ENCODE measurements at places on chromosomes 7 and 10.

GRCh38 chr7:30466266-30466665, 12.3 kb downstream of the NOD1 start:
- no peak for DNase-seq

GRCh38 chr10:13152296-13152695, 9.1 kb upstream of the MCM10 start:
- no peak for DNase-seq

- no peak for DNase-seq
These were observed 33.0 kb upstream of the PLXNA4 start for GRCh38 chr7:132609222-132609621.

GRCh38 chr10:101330631-101331225, 23.2 kb upstream of the BTRC start:
- DNase-seq = no peak

- no peak for DNase-seq
These were observed 615 bp downstream of the THAP5 start for GRCh38 chr7:108568801-108569380.

DNA sequence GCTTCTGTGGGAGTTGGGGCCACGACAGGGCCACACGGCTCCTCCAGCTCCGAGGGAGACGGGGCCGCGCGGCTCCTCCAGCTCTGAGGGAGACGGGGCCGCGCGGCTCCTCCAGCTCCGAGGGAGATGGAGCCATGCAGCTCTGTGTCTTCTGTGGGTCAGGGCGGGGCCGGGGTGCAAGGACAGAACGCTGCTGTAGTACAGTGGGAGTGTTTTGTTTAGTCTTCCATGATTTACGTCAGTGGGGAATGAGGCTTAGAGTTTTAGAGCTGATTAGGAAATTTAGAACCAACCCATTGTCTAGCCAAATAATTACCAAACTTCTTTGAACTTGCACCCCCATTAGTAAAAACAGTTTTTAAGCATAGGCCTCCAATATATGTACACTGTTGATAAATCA, 32.9 kb upstream of the PRKAR1B start:
- DNase-seq = no peak

DNA sequence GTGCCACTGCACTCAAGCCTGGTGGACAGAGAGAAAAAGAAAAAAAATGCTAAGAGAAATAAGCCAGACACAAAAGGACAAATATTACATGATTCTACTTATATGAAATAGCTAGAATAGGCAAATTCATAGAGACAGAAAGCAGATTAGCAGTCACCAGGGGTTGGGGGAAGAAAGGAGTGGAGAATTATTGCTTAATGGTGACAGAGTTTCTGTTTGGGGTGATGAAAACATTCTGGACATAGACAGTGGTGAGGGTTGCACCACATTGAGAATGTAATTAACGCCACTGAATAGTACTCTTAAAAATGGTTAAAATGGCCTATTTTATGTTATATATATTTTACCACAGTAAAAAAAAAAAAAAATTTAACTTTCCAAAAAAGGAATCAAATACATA, 6.4 kb upstream of the NT5C2 start:
- DNase-seq = no peak

- no peak for DNase-seq
These were observed 43.9 kb downstream of the CHRM2 start for GRCh38 chr7:136912339-136912738.

GRCh38 chr7:158614700-158615099, 27.1 kb upstream of the PTPRN2 start:
- DNase-seq = no peak

DNA sequence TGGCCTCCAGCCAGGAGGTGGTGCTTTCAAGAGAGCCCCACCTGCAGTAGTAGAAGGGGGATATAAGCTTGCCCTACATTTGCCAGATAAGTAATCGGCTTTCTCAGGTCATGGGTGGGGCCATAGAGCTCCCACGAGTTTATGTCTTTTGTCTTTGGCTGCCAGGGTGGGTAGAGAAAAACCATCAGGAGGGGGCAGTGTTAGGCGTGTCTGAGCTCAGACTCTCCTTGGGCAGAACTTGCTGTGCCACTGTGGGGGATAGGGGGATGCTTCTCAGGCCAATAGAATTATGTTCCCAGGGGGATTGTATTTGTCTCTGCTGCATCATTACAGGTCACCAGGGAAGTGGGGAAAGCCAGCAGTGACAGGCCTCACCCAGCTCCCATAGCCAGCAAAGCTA, 12.3 kb upstream of the MRPS33 start:
- DNase-seq = no peak

DNA sequence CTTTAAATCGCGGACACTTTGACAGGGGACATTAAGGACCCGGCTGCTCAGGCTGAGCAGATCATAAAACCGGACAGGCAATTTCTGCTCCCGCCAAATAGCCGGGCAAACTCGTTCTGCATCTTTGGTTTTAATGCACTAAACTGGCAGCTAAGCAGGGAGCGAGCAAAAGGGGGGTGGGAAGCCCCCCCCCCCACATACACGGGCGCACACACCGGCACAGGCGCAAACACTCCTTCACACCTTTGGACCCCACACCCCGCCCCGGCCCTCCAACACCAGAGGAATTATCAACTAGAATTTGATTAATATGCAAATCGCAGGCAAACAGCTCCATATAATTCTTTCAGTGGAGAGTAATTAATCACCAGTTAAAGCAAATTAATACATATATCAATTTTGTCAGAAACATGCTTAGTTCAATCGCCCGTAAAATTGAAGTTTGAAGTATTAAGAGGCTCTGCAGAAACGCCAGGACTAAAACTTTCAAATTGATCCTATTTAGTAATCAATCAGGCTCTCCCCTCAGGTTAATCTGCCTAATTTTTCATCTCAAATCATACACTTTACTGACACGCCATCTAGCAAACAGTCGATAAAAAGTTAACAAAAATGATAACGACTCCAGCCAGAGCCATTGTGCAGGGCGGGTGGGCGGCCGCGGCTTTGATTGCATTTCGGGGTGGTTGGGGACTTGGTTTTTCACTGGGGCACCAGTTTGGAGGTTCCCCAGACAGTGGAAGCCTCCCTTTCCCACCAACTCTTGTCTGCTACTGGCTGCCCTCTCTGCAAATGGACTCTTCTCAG, 9.9 kb downstream of the LBX1 start:
- no peak for DNase-seq

GRCh38 chr10:112782200-112782907, 167.7 kb upstream of the TCF7L2 start:
- DNase-seq = no peak

GRCh38 chr10:123965973-123966895, 74.6 kb upstream of the CPXM2 start:
- DNase-seq = no peak

DNA sequence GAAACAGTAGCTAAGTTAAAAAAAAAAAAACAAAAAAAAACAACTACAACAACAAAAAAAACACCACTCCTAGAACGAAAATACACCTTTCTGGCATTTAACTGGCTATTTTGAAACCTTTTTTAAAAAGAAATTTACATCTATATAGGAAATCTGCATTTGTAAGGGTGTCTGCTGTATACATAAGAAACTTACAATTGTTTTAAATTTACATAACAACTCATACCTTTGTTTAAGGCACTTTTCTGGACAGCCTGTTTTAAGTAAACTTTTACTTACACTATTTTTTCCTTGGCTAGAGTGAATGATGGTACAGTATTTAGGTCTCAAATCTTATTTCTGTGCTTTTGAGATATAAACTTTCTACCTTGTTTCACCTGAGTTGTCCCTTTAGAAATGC, 34.0 kb upstream of the PAPSS2 start:
- no peak for DNase-seq

DNA sequence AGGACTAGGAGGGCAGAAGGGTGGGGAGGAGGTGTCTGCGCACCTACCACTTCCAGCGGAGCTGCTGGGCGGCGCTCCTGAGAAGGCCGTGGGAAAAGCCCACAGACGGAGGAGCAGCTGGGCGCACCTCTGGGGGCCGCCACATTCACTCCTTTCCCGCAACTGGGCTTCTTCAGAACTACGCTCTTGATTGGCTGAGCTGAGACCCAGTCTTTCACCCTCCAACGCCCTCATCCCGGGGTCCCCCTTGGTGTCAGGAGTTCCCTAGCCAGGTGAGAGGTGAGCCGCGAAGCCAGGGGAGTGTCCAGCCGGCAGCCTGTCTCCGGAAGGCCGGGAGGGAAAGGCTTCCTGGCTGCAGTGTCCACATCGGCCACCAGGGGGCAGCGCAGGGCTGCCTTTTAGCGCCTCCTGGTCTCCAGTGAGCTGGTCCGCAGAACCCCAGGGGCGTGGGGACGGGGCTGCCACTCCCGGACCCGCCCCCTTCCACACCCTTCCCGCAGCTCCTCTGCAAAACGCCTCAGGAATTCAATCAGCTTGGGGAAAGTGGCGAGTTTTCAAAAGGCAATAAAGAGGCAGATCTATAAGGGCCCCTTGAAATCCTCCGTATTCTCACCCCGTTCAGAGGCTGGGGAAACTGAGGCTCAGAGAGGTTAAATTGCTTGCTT, 98.8 kb downstream of the CHST15 start:
- peak; percentile 65 for DNase-seq

- DNase-seq = no peak
These were observed 453.5 kb downstream of the AUTS2 start for GRCh38 chr7:70051726-70052125.

DNA sequence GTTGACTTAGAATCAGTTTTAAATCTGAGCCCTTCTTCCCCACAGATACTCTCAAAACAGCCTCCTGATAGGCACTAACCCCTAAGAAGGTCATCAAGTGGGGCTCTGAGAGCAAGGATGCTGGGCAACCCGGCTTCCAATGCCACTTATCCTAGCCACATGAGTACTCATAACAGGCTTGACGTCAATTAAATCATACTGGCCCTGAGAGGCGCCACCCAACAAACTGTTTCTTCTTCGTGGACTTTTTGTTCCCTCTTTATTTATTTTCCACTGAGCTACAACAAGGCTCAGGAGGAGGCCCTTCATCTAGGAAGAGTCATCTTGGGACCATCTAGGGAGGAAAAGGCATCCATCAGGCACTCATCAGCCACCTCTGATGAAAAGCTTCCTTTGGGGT, 255.9 kb downstream of the KCNMA1 start:
- DNase-seq = no peak

DNA sequence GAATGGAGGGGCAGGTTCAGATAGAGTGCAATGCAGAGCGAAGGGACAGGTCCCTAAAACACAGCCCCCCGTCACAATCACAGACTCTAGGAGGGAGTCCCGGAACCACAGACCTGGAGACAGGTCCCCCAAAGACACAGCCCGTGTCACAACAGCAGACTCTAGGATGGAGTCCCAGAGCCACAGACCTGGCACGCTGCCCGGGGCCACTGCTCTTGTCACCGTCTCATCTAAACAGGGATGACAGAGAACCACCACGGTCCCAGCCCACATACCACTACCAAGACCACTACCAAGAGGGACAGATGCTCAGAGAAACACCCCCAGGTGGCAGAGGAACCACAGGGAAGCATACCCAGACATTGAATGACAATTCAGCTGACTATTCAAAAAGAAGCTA, 183.9 kb downstream of the TCERG1L start:
- no peak for DNase-seq

- no peak for DNase-seq
These were observed 2.2 kb upstream of the VSTM4 start for GRCh38 chr10:49117376-49118070.

- DNase-seq = no peak
These were observed 105.3 kb downstream of the ARHGAP21 start for GRCh38 chr10:24618401-24618800.

GRCh38 chr10:22853906-22854447, 73.9 kb upstream of the ARMC3 start:
- no peak for DNase-seq

DNA sequence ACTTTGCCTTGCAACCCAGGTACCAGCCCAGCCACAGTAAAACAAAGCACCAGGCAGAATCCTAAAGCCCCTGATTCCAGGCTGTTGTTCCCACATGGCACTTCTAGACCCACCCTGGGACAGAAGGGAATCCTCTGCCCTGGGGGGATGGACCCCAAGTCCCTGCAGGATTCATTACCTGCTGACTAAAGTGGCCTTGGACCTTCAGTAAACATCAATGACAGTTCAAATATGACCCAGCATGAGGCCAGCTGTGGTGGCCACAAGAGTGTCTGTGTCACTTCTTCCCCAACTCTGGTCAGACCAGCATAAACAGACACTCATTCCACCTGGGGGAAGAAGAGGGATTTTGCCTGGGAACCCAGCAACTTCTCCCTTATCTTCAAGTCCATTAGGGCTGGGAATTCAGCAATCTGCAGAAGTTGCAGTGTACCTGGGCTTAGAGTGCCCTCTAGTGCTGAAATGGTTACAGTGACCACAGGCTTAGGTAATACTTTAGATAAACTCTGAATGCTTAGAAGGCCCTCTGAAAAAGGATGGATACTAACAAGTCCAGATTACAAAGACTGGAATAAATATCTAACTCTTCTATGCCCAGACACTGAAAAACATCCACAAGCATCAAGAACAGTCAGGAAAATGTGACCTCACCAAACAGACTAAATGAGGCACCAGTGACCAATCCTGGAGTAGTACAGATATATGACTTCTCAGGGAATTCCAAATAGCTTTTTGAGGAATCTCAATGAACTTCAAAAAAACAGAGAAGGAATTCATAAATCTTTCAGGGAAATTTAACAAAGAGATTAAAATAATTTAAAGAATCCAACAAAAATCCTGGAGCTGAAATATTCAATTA, 108.5 kb upstream of the TMEM168 start:
- peak; percentile 10 for DNase-seq

DNA sequence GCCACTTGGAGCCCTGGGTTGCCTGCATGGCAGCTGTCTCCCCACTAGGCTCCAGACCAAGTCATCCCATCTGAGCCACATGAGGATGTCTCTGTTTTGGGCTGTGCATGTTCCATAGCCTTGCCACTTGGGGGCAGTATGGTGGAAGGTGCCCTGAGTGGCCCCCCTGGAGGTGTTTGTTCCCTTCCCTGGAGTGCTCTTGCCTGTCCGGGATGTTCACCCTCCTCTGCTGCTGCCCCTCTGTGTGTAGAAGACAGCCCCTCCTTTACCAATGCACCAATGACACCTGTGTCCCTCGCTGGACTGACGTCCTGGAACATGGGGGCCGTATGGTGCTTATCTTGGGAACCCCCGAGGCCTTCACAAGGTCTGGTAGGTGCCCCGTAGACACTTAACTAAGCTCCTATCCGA, 100.2 kb downstream of the ACTR3B start:
- DNase-seq = no peak

DNA sequence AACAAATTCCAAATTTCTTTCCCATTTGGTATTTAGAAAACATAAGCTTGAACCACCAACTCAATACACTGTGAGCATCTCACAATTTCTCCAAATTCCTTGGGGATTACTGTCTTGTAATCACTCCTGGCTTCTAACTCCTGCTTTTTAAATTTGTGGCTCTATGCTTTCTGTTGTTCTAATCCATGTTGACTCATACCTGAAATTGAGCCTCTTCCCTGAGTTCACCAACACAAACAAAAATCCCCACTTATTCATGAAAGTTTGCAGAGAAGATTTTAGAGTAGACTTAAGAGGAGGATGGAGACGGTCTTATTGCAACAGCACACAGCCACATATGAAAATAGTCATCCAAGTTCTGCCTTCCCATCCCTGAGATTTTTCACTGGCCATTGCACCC, 252.5 kb downstream of the PTEN start:
- DNase-seq = no peak

DNA sequence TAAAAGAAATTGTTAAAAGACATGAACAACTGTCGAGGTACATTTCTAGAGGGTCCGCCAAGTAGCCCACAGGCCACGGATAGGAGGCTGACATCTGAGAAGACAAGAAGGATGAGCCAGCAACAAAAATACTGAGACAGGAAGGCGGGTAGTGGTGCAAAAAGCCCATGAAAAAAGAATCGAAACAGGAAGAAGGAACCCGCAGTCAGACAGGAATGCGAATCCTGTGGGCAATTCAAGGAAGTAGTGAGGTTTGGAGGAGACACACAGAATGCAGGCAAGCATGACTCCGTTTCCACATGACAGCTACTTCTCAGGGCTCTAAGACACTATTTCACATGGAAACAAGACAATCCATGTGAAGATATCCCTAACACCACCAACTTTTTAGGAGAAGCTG, 125.2 kb downstream of the DOCK4 start:
- DNase-seq = no peak
